ENCODE measurements at places on chromosomes 13 and 19.

DNA sequence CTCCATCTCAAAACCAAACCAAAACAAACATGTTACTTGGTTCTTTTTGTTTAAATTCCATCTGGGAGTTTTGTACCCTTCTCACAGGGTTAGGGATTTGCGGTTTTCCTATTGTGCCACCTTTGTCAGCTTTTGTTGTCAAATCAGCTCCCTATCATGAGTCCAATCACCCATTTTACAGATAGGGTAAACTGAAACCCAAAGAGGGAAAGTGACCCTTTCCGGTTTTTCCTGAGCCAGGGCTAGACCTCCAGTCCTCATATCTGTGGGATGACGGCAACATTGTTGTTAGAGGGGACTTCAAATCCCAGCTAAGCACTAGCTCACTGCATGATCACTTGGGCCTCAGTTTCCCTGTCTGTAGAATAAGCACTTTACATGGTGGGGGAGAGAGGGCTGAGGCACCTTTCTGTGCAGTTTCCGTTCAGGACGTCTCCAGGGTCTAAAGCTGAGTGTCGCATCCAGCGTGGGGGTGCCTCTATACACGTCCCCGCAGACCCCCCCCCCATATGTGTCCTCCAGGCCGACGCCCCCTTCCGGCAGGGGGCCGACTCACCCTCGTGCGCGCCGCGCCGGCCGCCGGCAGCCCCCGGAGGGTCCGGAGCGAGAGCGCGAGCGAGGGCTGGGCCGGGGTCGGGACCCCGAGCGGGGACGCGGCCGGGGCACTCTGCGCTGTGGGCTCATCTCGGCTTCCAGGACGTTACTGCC lies 3.9 kb downstream of the CCDC194 start:
- DNase-seq: no peak

- no peak for DNase-seq
These were observed 37.3 kb downstream of the ZAR1L start for GRCh38 chr13:32277839-32278238.

DNA sequence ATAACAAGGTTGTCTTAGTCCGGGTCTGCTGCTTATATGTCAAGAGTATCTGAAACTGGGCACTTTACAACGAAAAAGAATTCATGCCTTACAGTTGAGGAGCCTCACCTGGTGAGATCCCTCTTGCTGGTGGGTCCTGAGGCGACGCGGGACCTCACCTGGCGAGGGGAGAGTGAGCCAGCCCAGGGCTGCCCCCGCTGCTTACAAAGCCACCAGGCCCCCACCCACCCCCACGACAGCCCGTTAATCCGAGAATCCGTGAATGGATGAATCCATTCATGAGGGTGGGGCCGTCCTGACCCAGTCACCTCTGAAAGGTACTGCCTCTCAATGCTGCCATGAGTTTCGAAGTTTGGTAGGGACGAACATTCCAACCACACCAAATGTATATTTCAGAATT lies 54.0 kb upstream of the F7 start:
- no peak for DNase-seq

- no peak for DNase-seq
These were observed 5.0 kb upstream of the GRIN3B start for GRCh38 chr19:995051-995827.

DNA sequence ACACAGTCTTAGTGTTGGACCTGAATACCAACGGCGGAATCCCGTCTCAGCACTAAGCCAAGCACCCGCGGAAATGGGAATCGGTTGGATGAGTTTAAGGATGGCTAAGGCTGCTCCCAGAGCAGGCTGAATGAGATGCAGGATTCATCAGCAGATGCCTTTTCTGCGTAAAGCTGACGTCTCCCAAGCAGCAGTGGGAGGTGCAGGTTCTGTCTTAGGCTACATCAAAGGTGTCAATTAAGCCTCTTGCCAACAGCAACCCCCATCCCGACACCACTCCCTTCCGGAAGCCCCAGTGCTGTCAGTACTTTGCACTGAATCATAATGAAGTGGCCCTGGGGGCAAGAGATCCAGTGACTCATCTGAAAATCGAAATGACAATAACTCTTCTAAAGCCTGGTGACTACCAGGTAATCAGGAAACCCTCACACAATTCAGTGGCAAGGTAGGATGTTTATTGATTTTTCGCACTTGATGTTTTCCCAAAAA lies 275.6 kb downstream of the DCLK1 start:
- DNase-seq: no peak

DNA sequence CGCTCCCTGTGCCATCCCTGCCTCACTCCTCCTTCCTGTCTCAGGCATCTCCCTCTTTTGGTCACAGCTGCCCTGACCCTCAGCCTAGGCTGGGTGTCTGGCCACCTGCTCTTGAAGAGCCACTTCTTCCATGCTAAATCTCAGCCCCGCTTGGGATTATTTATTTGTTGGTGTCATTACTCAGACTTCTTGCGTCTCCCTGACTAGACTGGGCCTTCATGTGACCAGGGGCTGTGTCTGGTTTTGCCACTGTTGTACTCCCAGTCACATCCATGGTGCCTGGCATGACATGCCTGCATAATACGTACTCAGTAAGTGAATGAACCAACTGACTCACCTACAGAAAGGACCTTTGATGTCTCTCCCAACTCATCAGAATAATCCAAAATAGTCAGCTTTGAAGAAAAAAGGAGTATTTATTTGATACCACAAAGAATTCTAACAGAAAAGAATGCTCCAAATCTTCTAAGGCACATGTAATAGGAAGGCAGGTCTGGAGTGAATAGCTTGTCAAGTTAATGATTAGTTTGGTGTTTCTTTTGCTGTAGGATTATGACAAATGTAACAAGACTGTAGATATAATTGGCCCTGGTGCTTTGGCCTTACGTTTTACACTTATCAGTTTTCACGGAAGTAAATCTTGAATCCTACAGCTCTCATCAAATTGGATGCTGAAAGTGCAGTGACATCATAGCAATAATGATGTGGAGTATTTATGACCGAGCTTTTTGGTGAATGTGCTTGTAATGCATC lies 84.0 kb downstream of the ALOX5AP start:
- no peak for DNase-seq

GRCh38 chr13:110521296-110521680 lies 40.2 kb downstream of the RAB20 start:
- no peak for DNase-seq

- DNase-seq: no peak
These were observed 13.6 kb downstream of the ZNF490 start for GRCh38 chr19:12596927-12597548.

GRCh38 chr13:112836940-112837339 lies 132.1 kb upstream of the MCF2L start:
- no peak for DNase-seq

- DNase-seq: no peak
These were observed 12.7 kb downstream of the STK24 start for GRCh38 chr13:98564204-98564603.

- DNase-seq: no peak
These were observed 2.0 kb upstream of the GRK1 start for GRCh38 chr13:113664751-113665596.

DNA sequence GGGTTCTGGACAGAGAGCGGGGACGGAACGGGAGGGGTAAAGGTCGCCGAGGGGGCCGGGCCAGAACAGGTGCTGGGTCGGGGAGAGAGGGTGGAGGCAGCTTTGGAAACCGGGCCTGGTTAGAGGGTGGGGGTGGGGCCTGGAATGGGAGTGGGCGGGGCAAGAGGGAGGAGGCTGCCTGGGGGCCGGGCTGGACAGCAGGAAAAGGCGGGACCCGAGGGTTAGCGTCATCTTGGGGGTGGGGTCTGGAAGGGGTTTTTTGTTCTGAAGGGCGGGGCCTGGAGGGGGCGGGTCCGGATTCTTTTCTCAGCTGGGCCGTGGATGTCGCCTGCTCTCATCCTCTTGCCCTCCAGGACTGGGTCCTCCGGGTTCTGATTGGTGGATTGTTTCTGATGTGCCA lies 4.3 kb upstream of the ZNF813 start:
- DNase-seq: peak; percentile 84

DNA sequence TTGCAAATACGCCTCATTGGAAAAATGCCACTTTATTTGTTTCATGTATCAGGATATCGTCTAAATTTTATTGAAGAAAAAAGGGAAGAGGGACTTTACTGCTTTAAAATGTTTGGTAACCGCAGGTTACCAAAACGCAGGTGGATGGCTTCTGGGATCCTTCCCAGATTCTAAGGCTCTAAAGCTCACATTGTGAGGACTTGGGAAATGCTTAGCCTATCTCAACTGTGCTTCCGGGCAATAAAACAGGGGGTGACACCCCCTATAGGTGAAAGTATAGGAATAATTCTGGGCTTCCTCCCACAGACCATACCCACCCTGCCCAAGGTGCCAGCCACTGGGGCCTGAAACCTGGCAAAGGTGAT lies 73.2 kb upstream of the IPO5 start:
- DNase-seq: no peak

DNA sequence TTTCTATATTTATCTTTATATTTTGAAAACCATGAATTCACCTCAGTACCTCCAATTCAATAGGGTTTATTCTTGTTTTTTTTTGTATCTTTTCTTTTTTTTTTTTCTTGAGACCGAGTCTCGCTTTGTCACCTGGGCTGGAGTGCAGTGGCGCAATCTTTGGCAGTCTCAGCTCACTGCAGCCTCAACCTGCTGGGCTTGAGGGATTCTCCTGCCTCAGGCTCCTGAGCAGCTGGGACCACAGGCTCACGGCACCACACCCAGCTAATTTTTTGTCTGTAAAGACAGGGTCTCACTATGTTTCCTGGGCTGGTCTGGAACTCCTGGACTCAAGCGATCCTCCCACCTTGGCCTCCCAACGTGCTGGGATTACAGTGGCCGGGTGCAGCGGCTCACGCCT lies 23.1 kb upstream of the EVI5L start:
- DNase-seq: no peak

DNA sequence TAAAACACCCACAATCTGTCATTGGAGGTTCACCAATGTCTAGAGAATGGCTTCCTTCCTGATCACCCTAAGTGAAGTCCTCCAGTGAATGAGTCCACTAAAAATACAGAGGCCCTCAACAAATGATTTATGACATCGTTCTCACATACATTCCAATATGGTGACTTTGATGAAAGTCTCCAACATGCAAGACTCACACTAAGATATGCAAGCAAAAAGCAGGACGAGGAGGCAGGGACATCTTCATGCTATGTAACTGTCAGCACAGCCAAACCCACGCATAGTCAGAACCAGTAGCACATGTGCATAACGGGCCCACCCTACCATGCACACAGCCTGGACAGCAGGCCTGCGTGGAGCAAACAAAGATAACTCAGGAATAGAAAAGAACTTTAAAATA lies 16.6 kb upstream of the LSM14A start:
- DNase-seq: no peak

DNA sequence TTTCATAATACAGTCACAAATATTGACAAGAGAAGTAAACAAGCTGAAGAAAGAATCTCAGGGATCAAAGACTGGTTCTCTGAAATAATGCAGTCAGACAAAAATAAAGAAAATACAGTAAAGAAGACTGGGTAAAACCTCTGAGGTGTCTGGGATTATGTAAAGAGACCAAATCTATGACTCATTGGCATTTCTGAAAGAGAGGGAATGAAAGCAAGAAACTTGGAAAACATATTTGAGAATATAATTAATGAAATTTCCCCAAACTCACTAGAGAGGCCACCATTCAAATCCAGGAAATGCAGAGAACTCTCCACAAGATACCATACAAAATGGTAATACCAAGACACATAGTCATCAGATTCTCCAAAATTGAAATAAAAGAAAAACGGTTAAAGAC lies 53.0 kb upstream of the GPC6 start:
- no peak for DNase-seq

DNA sequence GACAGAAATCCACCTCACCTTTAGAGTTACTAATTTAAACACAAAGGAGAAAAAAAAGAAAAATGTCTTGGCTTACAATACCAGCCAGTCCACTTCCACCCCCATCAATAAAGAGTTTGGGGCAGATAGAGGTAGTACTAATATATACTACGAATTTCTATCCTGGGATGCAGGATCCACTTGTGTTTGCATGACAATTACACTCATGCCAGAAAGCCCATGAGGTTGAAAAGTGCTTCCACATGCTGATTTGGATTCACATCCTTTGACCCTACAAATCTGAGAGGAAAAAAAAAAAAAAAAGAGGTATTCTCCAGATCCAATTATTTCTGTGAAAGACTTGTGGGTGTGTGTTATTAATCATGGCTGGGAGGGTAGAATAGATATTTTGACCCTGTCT lies 335.2 kb downstream of the SLITRK1 start:
- DNase-seq: no peak

DNA sequence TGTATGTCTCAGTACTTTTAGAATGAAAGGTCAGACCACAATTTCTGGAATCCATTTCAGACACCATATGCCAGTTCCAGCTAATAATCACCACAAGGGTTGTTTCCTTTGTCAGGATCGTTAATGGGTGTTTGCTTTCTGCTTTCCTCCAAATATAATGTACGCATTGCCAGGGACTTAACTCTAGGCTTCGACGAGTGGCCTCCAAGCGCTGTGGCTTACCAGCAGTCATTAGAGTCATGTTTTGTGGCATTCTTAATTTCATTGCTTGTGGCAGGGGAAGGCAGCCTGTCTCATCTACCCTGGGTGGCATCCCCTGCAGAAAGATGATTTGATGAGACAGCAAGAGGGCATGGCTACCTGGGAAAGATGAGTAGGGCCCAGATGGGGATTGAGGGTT lies 22.5 kb downstream of the SAFB start:
- DNase-seq: no peak

DNA sequence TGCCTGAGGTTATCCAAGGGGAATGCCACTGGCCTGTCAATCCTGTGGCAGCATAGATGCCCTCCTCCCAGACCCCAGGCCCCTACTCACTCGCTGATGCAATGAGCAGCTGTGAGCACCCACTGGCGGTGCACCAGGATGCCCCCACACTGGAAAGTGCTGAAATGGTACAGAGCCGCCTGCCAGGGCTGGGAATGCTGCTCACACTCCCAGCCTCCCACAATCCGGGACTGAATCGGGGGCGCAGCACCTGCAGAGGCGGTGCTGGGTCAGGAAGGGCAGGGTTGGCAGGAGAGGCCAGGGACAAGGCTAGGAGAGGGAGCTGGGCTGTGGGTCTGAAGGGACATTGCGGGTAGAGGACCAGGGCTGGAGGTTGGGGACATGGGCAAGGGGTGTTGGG lies 2.0 kb downstream of the KLK1 start:
- no peak for DNase-seq

GRCh38 chr13:111476197-111476596 lies 155.8 kb downstream of the TEX29 start:
- no peak for DNase-seq
